T-helper 1 cell treated with Interleukin-12 subunit alpha and Interleukin-12 subunit beta and Interleukin-4 antibody, amounts not matched to agents 30 ng/mL and 1 ng/mL, for 36 hours (primary cell): ENCODE measurements at places on chromosomes 2 and 18. TPM values are rescaled to one million over a fixed set of nuclear protein-coding genes. Genes with fewer than 3 reads are reported as not detected.

The IL1A gene
- 1.7 and 2.0 TPM in 2 replicates for total RNA-seq

The HOXD9 gene
- total RNA-seq, result not detected in 2 replicates

The PECR gene
- total RNA-seq, result 25.5 and 27.6 TPM in 2 replicates

The NAT8 gene
- total RNA-seq, result not detected in 2 replicates

The INHA gene
- not detected in 2 replicates for total RNA-seq

The IL36RN gene
- total RNA-seq, result not detected in 2 replicates

The GCKR gene
- total RNA-seq, result not detected in 2 replicates

The CNDP1 gene
- total RNA-seq, result 0.20 TPM in 1 of 2 replicates, not detected in the other

The GCG gene
- not detected in 2 replicates for total RNA-seq

The MALL gene
- total RNA-seq, result 0.20 TPM in 1 of 2 replicates, not detected in the other

The REG3A gene
- total RNA-seq, result not detected in 2 replicates

The KLHL41 gene
- total RNA-seq, result not detected in 2 replicates

The ASPRV1 gene
- total RNA-seq, result 1.1 TPM in 2 replicates
